Jurkat, Clone E6-1 (cell line): ENCODE measurements at places on chromosomes 4 and X.

DNA sequence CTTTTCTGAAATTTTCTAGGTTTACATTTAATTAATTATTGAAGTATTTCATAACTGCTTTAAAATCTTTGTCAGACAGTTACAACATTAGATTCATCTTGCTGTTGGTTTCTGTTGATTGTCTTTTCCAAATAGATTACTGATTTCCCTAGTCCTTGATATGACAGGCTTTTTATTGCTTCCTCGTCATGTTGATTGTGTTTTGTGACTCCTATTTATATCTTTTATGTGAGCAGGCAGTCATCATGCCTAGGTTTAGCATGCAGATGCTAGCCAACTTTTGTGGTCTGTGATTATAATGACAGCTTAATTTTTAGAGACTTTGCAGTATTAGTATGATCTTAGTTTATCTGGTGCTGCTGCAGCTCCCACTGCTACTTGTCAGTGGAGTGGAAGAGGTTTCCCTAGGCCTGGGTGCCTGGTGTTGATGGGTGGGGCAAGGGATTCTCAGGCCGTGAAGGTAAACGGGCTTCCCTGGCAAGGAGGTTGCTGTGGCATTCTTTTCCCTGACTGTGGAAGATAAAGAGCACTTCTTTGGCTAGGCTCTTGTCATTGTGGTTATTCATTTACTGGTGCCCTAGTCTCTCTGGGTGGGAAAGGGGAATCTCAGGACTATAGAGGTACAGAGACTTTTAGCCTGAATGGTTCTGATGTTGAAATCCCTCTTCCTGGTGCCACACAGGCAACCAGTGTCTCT, 65.7 kb downstream of the SERPINA7 start:
- DNase-seq, result no peak

DNA sequence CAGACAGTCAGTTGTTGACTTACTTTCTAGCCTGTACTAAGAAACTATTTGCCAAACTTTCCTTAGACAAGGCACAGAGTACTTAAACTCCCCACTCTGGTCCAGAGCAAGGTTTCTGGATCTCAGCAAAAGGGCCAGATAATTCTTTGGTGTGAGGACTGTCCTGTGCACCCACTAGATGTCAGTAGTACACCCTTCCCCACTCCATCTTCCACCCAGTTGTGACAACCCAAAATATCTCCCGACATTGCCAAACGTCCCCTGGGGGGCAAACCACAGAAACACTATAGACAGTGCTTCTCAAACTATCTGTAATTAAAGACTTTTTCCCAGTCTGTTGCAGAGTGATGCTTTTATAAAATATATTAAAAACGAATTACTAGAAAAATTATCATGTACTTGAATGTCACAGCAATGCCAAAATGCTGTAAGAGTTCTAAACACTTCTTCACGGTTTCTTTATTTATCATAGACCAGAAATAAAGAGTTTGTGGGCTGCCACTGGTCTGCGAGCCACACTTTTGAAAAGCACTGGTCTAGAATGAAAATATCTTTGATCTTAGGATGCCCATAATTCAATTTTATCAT, 203.5 kb downstream of the PRDM5 start:
- DNase-seq, result peak; percentile 23

- peak; percentile 1 for DNase-seq
Observed at GRCh38 chrX:32448320-32448719, 763.0 kb downstream of the DMD start.

- DNase-seq, result no peak
Observed at GRCh38 chrX:25028726-25029125, 13.0 kb upstream of the ARX start.

GRCh38 chr4:180923486-180923885, 1319.7 kb upstream of the TENM3 start:
- DNase-seq, result no peak

DNA sequence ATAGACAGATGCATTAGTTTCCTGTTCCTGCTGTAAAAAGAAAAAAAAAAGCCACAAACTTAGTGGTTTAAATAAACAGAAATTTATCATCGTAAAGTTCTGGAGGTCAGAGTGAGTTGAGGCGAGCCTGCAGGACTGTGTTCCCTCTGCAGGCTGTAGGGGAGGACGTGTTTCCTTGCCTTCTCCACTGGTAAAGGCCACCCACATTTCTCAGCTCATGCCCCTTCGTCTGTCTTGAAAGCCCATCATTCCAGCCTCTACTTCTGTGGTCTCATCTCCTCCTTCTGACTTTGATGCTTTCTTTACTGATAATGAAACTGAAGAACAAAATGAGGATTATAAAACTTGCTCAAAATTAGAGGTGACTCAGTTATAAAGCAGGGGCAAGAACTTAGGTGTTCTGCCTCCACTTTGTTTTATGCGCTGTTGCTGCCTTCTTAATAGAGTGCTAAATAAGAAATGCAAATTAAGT, 143.0 kb downstream of the STIM2 start:
- peak; percentile 12 for DNase-seq

DNA sequence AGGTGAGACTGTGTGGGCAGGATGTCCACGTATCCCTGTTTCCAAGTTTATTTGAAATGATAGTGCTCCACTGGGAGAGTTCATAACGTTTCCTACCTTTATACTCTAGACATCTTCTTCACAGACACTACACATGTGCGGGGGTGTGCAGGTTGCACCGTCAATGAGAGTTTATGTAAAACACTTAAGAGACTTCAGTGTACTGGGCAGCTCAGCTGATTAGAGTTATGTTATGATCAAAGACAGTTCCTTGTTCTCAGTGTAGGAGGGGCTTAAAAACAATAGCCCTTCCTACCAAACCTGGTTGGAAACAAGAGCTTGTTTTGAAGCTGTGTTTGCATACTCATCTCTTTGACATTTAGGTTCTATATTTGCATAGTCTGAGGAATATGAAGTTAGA, 326.9 kb upstream of the AGA start:
- DNase-seq, result no peak

- DNase-seq, result no peak
Observed at GRCh38 chr4:5783486-5783885, 72.5 kb downstream of the EVC start.

- no peak for DNase-seq
Observed at GRCh38 chr4:188876881-188877280, 737.6 kb downstream of the TRIML1 start.

DNA sequence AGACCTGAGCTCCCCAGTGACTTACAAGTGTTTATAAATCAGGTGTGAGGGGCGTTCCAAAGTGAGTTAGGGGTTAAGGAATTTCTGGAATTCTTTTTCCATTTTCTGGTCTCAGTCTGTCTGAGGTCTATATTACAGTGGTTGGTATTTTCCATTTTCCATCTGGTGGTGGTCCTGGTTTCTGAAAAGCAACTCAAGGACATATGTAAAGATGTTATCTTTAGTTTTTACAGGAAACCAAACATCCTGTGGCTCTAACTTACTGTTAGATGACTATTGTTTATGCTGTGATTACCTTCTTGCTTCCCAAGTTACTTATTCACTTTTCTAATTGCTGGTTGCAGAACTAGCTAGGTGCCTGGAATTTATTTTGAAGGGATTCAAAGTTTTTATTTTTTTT, 53.5 kb upstream of the IL21 start:
- DNase-seq, result peak; percentile 23

- DNase-seq, result no peak
Observed at GRCh38 chrX:3757510-3758025, 44.1 kb upstream of the PRKX start.

GRCh38 chr4:55993994-55994663, 45.4 kb downstream of the CEP135 start:
- DNase-seq, result no peak

DNA sequence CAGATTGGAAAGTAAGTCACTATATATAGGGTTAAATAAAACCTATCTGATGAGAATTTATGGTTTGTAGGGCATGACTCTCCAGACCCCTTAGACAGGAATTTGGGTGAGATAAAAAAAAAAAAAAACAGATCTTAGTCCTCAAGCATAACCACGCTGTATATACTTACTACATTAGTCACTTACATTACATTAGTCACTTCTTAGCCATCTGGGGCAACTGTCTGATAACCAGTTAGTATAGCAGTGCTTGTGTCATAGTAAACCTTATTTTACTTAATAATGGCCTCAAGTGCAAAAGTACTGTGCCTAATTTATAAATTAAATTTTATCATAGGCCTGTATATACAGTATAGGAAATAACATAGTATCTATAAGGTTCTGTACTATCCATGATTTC, 60.2 kb upstream of the RPS6KA6 start:
- DNase-seq, result no peak

GRCh38 chr4:157143369-157143768, 67.4 kb downstream of the GLRB start:
- no peak for DNase-seq

GRCh38 chr4:125235971-125236370, 78.8 kb upstream of the FAT4 start:
- no peak for DNase-seq

DNA sequence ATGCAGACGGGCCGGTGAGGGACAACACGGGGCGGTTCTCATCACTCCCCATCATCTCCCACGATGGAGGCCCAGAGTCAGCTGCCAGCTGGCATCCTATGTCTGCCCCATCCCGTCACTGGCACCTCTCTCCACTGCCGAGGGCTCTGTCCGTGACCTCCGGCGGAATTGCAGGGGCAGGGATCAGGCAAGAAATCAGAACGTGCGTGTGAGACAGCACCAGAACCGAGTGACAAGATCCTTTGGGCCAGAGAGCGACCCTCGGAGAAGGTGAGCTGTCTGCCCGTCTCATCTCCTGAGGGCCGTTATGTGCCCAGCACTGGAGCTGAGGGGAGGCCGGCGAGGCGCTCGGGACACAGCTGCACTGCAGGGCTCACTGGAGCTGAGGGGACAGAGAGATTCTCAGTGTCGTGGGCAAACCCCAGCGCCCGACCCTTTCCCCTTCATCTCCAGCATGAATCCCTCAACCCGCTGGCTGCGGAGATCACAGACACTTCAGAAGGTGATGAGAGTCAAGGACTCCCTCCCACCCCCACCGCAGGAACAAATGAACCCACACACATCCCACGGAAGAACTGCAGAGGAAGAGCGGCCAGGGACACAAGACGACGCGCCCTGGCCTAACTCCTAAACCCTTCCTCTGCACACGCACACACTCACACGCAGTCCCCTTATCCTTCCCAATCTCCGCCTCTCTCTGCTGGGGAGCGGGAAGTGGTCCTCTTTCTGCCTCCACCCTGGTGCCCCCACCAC, 128.7 kb downstream of the AFAP1 start:
- no peak for DNase-seq

DNA sequence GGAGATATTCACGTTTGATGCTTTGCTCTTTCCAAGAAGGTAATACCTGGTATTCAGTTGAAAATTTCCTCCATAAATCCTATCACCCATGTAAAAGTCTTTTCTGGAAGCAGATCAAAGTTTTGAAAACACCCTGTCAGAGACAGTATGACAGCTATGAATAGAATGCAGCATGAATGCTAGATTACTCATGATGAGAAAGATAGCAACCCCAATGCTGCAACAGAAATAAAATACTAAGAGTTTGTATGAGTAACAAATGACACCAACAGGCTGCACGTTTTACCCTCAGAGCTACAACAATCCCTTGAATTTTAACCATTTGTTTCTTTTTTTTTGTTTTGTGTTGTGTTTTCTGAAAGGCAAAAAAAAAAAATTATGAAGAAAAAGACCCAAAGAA, 108.6 kb downstream of the ARHGAP6 start:
- no peak for DNase-seq

GRCh38 chr4:52028970-52029369, 8.8 kb upstream of the LRRC66 start:
- DNase-seq, result no peak

GRCh38 chr4:53431052-53431451, 53.6 kb downstream of the FIP1L1 start:
- peak; percentile 81 for DNase-seq

DNA sequence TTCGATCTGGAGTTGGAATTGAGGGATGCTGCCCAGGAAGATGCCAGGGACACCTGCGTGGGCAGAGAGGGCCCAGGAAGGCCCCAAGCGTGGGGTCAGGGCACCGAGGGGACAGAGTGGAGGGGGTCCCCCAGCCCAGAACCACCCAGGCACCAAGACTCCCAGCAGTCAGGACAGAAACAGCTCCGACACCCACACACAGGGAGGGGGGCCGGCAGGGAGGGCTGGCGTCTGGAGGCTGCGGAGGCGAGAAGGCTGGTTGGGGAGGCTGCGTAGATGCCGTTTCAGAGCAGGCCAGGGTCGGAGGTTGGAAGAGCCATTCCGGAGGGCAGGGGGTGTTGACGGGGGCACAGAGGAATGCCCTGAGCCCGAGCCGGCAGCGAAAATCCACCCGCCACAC, 23.6 kb downstream of the ATP5ME start:
- no peak for DNase-seq

DNA sequence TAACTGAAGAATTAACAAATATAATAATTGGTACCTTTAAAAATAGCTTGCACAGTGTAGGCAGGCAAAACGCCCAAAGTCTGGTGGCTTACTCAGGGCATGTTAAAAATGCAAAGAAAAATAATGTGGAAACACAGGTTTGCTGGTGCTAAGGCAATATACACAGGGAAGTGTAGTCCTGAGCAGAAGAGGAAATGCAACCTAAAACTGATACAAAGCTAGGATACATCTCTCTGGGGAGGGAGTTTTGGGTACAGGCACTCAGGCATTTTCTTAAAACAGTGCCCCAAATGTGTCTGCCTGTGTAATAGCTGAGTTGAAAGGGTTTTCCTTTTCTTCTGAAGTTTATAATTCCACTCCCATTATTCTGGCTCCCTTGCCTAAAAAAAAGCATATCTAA, 47.4 kb downstream of the TMPRSS11E start:
- DNase-seq, result no peak

GRCh38 chrX:100680756-100681155, 36.8 kb downstream of the SRPX2 start:
- no peak for DNase-seq

- DNase-seq, result no peak
Observed at GRCh38 chr4:40570348-40571077, 59.2 kb downstream of the RBM47 start.

DNA sequence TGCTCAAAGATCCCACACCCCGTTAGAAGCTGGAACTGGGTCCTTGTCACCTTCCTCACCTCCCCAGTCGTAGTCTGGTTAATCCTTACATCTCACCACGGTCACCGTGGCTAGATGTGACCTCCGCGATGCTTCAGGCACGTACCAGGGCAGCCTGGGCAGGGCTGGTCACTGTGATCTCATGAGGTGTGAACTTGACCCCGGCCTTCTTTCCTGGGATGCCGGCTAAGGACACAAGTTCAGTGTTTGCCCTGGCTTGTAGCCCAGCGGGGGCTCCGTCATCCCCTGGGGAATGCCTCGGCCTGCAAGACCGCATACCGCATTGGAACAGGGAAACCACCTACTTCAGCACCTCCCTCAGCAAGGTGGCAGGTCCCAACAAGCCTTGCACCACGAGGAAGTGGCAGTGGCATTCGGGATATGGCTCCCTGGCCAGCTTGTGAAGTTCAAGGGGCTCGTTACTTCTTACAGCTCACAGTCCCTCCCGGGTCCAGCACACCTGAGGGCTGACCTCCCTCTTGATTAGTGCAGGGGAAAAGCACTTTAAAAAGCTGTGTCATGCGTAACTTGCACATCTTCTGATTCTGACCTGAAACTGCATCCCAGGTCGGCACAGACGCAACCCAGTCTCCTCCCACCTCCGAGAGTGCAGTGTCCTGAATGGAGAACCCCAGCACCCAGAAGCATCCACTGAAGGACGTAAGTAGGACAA, 25.9 kb downstream of the NOP14 start:
- DNase-seq, result no peak
